ENCODE measurements at places on chromosomes 5 and 9.

- DNase-seq, result no peak
Observed at GRCh38 chr9:70534471-70534870, 120.0 kb upstream of the KLF9 start.

DNA sequence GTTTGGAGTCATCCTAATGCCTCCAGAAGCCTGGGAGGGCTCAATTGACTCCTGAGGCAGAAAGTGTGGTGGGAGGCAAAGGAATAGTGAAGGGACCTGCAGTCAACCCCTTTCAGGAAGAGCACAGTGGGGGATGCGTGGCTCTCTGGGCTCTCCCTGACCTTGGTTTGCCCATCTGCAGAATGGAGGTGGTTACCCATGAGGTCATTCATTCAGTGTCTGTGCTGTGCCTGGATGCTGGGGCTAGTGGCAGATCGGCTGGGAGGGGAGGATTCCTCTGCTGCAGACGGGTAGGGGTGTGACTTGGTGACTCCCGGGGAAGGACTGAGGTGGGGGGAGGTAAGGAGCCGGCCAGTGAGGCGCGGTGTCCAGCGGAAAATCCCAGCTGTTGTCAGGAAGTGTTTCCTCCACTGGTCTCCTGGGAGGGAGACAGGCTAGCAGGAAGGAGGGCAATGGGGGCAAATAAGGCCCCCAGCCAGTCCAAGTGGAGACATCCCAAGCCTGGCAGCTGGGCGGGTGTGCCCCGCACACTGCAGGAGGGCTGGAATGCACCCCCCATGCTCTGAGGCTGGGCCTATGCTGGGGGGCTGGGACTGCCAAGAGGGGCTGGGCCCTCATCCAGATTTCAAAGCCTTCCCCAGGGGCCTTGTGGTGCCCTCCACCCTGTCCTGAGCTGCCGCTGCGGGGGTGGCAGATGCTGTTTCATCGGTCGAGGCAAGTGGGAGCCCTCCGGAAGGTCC lies 10.9 kb downstream of the CXXC5 start:
- DNase-seq, result no peak

DNA sequence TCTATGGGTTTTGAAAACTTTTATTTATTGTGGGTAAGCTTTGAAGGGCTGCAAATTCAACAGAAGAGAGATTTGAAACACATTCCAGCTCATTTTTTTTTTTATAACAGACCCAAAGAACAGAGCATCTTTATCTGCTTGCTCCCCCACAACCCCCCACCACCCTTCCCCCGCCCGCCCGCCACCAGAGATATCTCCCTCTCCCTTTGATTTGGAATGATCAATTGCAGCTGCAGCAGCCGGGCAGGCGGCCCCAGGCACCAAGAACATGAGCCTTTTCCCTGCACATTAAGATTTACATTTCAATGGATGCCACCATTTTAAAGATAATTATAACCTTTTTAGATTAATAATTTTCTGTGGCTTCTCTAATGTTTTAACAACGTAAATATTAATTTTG lies 510.9 kb downstream of the ZNF608 start:
- DNase-seq, result no peak

DNA sequence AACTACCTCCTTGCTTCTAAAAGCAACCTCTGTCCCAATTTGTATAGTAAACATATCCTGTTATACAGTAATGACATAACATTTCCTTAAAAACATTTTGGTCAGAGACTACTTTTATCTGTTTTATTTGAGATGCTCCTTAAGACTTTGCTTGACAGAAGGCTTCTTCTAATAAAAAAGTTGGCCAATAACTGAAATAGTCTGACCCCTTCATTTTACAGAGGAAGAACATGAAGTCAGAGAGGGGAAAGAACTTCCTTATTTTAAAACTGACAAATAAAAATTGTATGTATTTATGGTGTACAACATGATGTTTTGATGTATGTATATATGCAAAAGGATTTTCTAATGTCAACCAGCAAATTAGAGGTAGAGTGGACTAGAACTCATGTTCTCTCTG lies 35.8 kb upstream of the SPARC start:
- no peak for DNase-seq

- DNase-seq, result no peak
Observed at GRCh38 chr9:708182-708550, 133.3 kb upstream of the DMRT1 start.

DNA sequence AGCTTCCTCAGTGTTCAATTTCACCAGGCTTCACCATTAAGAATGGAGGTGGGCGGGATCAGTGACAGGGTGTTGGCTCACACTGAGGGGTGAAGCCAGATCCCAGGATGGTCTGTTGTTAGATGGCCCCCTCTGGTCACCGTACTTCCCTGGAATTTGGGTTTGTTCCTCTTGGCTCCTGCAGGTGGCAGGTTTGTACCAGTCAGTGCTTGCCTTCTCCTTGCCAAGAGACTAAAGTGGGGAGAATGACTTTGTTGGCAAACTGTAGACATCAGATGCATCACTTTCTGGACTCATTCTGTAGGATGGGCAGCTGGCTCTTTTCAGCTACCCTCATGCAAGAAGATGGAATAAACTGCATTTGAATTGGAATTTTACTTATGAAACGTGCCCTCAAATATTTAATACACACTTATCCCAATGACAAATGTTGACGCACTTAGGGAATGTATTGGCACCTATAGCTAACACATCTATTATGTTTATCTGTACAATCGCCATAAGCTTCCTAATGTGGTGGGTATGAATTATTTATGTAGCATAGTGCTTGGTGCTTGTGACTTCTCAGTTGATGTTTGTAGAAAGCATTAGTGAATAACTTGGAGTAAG lies 31.4 kb upstream of the ANKRD55 start:
- DNase-seq, result no peak

All from NCI-H1436 treated with DMSO at 0.1 percent for 48 hours (cell line).